ENCODE measurements at places on chromosomes 13 and 19. TPM values are rescaled to one million over a fixed set of nuclear protein-coding genes. Genes with fewer than 3 reads are reported as not detected.
A peak's percentile ranks its signal among the peaks of the same experiment; 100 is the strongest.

DNA sequence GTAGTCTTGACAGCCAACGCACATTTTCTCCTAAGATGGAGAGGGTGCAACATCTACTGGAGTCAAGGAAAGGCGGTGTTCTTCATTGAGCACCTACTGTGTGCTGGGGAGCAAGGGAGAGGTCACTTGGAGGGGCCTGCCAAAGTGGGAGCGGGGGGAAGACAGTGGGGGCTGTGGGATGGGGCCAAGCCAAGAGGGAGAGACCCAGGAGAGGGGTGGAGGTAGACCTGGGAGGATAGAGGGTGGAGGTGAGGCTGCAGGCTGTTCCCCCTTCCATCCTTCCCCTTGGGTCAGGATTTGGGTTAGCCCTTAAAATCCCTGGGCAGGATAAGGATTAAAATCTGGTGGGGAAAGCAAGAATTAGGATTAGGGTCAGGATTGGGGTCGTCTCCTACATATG lies 1.7 kb upstream of the PLPP2 start:
- H3K36me3 ChIP-seq, result no peaks in the 10 kb centered on the region
- no peak for DNase-seq
- H3K4me3 ChIP-seq, result no peak overlapping the region
- H3K27ac ChIP-seq, result no peak overlapping the region

- H3K36me3 ChIP-seq, result peaks cover 10% of the 10 kb centered on the region
- H3K27me3 ChIP-seq, result no peaks in the 10 kb centered on the region
- peak; percentile 52 for DNase-seq
- peaks cover 98% of the 10 kb centered on the region for H3K4me1 ChIP-seq
Observed at GRCh38 chr19:2631213-2631821, 71.2 kb downstream of the GNG7 start.

The GJB2 gene
- not detected for polyA plus RNA-seq

DNA sequence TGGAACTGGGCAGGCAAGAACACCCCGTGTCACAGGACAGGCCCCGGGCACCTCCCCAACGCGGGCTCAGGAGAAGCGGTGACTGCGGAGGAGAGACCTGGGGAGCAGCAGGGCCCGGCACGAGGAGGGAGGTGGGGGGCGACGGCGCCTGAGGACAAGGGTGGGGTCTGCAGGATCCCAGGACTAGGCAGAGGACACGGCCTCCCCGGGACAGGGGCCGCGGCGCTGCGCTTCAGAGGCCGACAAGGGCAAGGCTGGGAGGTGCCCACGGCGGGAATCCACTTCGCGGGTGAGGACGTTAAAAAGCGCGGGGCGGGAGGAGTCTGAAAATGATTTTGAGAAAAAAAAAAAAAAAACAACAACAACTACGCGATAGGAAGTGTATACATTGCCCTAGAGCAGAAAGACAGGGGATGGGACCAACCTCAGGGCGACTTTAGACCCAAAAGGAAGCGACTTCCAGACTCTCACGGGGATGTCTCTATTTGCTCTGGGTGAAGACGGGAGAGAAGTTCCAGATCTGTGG lies 44.9 kb downstream of the ZNF611 start:
- no peaks in the 10 kb centered on the region for H3K36me3 ChIP-seq
- H3K4me1 ChIP-seq, result peaks cover 31% of the 10 kb centered on the region
- no peaks in the 10 kb centered on the region for H3K27me3 ChIP-seq
- peak; percentile 16 for DNase-seq
- peak overlapping the region; percentile 98 for H3K4me3 ChIP-seq
- H3K27ac ChIP-seq, result peak overlapping the region; percentile 92

The ERCC1 gene
- polyA plus RNA-seq, result 91.4 TPM

DNA sequence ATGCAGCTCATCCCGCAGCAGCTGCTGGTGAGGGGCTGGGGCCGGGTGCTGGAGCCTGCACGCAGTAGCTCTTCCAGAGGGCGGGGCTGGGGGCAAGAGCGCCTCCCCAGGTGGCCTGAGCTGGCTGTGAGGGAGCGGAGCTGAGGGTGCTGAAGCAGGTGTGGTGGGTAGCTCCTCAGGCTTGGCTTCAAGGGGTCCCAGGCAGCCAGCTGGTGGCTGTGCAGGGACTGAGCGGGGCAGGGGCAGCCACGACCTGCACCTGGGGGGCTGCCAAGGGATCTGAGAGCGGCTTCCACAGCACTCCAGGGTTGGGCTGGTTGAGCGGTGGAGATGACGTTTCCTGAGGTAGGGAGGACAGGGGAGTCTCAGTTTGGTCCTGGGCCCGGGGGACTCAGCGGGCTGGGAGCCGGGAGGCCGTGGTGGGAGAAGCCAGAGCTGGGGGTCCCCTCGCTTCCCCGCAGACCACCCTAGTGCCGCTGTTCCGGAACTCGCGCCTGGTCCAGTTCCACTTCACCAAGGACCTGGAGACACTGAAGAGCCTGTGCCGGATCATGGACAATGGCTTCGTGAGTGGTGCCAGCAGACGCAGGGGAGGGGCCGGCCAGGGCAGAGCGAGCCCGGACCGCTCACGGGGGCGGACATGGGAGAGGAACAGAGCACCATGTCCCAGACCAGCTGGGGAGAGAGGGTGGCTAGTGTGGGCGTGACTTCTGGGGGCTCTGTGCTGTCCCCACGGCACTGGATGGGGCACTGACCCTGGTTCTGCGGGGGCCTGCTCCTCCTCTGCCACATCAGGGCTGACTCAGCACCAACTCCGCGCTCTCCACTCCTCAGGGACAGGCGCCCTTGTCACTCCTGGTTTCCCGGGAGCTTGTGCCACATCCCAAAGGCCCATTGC lies 7.4 kb downstream of the PTOV1 start:
- H3K27me3 ChIP-seq, result no peaks in the 10 kb centered on the region
- H3K27ac ChIP-seq, result no peak overlapping the region
- H3K4me3 ChIP-seq, result no peak overlapping the region
- H3K4me1 ChIP-seq, result peaks cover 11% of the 10 kb centered on the region

The SLC44A2 gene
- 307 TPM for polyA plus RNA-seq

The KIR3DL1 gene
- not detected for polyA plus RNA-seq

DNA sequence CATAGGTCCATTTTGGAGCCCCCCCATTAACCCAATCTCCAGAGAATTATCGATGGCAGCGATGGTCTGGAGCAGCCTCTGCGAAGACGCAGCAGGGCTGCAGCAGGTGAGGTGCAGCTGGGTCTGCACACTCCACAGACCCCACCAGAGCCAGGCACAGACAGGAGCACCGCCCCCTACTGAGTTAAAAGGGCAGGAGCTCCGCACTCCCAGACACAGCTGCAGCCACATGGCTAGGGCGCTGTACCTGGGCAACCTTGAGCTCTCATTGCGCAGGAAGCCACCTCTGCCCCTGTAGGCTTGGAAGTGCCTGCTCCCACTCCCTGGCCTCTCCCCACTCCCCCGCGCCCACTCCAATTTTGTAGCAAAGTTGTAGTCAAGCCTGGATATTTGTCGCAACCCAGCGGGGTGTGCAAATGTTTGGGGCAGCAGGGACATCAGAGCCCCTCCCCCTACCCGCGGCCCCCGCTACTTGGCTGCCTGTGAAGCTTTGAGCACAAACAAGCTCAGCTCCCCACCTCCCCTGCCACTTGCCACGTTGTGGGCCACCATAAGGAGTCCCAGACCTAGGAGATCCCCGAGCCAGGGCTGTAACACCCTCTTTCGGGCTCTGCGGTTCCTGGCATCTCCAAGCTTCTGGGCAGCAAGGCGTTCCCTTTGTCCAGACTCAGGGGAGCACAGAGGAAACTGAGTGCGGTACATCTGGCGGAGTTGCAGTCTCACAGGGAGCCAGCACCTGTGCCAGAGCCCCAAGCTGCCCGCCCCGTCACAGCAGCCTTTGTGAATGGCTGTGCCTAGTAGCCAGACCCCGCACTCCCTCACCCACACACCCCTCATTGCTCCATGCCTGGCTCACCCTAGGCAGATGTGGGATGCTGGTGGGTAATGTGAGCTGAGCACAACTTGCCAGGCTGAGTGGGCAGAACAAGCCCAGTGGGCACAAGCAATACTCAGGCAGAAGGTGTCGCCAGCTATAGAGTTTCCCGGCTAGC lies 949.7 kb upstream of the SLITRK1 start:
- no peak overlapping the region for H3K4me3 ChIP-seq
- no peak overlapping the region for H3K27ac ChIP-seq
- no peaks in the 10 kb centered on the region for H3K4me1 ChIP-seq
- no peaks in the 10 kb centered on the region for H3K36me3 ChIP-seq
- H3K27me3 ChIP-seq, result no peaks in the 10 kb centered on the region

The ALDH16A1 gene
- polyA plus RNA-seq, result 63.3 TPM

The CYP2F1 gene
- not detected for polyA plus RNA-seq

- DNase-seq, result no peak
- no peaks in the 10 kb centered on the region for H3K27me3 ChIP-seq
- H3K27ac ChIP-seq, result peak overlapping the region; percentile 17
- peak overlapping the region; percentile 84 for H3K4me3 ChIP-seq
- H3K4me1 ChIP-seq, result peaks cover 41% of the 10 kb centered on the region
Observed at GRCh38 chr13:66659286-66659685, 570.9 kb downstream of the PCDH9 start.

GRCh38 chr19:38899447-38900201 lies at the start of the genes NFKBIB and SIRT2:
Gene NFKBIB (plus strand): TSS chr19:38899969. CDS start chr19:38900033, 64 bp downstream.
Gene SIRT2 (minus strand): TSS chr19:38899618. CDS start chr19:38899521, 97 bp downstream.
- peak; percentile 99 for DNase-seq
- no peaks in the 10 kb centered on the region for H3K27me3 ChIP-seq
- H3K36me3 ChIP-seq, result peaks cover 6% of the 10 kb centered on the region
- H3K27ac ChIP-seq, result peak within 1 kb of the TSS; percentile 100
- H3K4me3 ChIP-seq, result peak within 1 kb of the TSS; percentile 97

DNA sequence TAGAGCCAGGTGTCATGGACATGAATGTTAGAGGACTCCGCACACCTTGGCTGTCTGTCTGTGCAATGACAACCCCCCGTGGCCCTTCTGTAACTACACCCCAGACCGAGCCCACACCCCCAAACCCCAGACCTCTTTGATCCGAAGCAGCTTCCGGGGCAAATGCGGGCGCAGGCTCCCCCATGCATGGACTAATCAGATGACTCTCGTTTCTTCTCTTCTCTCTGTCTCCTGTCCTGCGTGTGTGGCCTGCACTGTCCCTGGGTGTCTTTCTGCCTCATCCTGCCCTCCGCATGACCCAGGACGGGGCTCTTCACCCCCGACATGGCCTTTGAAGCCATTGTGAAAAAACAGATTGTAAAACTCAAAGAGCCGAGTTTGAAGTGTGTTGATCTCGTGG lies 38.9 kb downstream of the TMED1 start:
- no peaks in the 10 kb centered on the region for H3K27me3 ChIP-seq
- H3K27ac ChIP-seq, result peak overlapping the region; percentile 84
- H3K4me1 ChIP-seq, result peaks cover 10% of the 10 kb centered on the region
- no peaks in the 10 kb centered on the region for H3K36me3 ChIP-seq
- DNase-seq, result no peak

GRCh38 chr19:29275266-29275665 lies 62.3 kb upstream of the UQCRFS1 start:
- no peak overlapping the region for H3K4me3 ChIP-seq
- H3K36me3 ChIP-seq, result no peaks in the 10 kb centered on the region
- no peak overlapping the region for H3K27ac ChIP-seq
- DNase-seq, result no peak
- H3K4me1 ChIP-seq, result peaks cover 3% of the 10 kb centered on the region
- H3K27me3 ChIP-seq, result no peaks in the 10 kb centered on the region

- H3K4me3 ChIP-seq, result peak overlapping the region; percentile 63
- H3K4me1 ChIP-seq, result peaks cover 28% of the 10 kb centered on the region
- DNase-seq, result peak; percentile 74
- H3K27me3 ChIP-seq, result no peaks in the 10 kb centered on the region
- peaks cover 43% of the 10 kb centered on the region for H3K36me3 ChIP-seq
- H3K27ac ChIP-seq, result peak overlapping the region; percentile 94
Observed at GRCh38 chr13:77184455-77184854, 142.4 kb downstream of the MYCBP2 start.

DNA sequence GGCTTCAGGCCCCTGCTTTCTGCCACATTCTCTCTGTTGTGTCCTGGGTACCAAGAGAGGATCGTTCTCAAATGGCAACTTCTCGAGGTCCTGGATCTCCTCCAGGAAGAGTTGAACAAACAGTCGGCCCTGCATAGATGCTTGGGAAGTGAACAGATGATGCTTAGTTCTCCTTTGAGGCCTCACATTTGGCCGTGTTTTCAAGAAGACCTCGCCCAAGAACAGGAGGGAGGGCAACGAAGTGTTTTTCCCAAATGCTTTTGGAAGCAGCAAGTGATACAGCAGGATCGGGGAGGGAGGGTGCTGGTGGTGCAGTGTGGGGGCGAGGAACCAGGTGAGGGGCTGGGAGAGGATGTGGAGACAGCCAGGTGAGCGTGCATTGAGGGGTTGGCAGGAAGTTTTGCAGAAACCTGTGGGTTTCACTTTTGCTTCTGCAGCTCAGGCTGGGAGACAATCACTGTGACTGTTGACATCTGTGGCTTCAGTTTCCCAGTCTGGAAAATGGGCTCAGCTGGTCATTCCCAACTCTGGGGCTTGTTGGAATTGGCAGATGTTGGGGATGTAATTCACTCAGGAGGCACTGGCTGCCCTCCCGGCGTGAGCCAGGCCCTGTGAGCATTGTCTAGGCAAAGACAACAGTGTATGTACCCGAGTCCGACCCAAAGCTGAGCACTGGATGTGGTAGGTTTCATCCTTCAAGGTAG lies 21.6 kb downstream of the MAST3 start:
- peaks cover 47% of the 10 kb centered on the region for H3K4me1 ChIP-seq
- peak overlapping the region; percentile 94 for H3K27ac ChIP-seq
- H3K4me3 ChIP-seq, result peak overlapping the region; percentile 85
- H3K36me3 ChIP-seq, result no peaks in the 10 kb centered on the region
- peak; percentile 52 for DNase-seq
- no peaks in the 10 kb centered on the region for H3K27me3 ChIP-seq

DNA sequence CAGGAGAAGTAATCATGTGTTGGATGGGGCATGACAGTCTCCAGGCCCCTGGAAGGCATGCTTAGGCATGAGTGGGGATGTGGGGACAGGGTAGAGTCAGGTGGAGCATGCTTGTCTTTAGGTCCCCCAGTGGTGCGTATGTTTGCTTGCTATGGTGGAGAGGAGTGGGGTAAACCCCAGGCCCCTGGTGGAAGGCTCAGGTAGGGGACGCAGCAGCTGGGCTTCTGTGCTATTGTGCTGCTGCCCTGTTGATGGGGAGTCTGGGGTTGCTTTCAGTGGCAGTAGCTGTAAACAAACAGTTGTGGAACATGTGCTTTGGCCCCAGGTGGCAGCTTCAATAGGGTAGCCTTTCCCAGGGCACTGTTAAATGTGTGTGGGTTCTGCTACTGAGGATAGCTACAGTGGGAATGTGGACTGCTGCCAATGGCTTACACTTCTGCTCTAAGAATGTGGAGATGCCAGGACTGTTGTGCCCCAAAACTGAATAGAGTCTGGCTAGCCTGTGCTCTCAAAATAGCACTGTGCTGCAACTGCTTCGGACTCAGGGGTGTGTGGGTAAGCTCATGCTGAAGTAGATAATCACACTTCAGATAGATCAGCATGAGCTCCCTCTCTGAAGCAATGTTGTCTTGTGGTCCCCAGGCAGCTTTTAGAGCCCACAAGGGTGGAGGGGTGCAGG lies 1257.3 kb downstream of the DIAPH3 start:
- no peaks in the 10 kb centered on the region for H3K4me1 ChIP-seq
- no peaks in the 10 kb centered on the region for H3K36me3 ChIP-seq
- H3K27ac ChIP-seq, result no peak overlapping the region
- no peaks in the 10 kb centered on the region for H3K27me3 ChIP-seq
- DNase-seq, result no peak
- H3K4me3 ChIP-seq, result no peak overlapping the region
